Prostate gland (tissue), 2 donors: ENCODE measurements at places on chromosomes 6 and 20.

GRCh38 chr6:148261470-148261869 lies 81.2 kb upstream of the SASH1 start:
- DNase-seq, result no peak

GRCh38 chr6:129510950-129511349 lies 199.0 kb downstream of the ARHGAP18 start:
- DNase-seq, result no peak

GRCh38 chr20:51348876-51349275 lies 193.6 kb downstream of the NFATC2 start:
- DNase-seq, result no peak

GRCh38 chr20:37504404-37505096 lies 16.5 kb upstream of the NNAT start:
- no peak for DNase-seq

DNA sequence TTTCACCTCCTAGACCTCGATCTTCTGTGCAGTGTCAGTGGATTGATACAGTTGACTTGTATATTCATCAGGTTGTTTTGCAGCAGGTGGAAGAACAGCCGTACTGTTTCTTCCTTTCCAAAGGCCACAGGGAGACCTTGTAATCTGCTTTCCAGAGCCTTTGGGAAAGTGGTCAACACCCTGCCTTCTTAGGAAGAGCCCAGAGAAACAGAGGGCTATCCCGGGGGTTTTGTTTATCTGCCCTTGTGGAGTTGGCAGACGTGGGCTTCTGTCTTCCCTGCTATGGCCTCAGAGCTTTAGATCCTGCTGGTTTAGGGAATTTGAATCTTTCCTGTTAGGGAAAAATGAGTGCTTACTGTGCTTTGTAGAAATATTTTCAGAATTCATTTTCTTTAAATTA lies 19.6 kb downstream of the STX16 start:
- no peak for DNase-seq

- no peak for DNase-seq
Measured at GRCh38 chr6:90288404-90288803, 8.2 kb downstream of the BACH2 start.

DNA sequence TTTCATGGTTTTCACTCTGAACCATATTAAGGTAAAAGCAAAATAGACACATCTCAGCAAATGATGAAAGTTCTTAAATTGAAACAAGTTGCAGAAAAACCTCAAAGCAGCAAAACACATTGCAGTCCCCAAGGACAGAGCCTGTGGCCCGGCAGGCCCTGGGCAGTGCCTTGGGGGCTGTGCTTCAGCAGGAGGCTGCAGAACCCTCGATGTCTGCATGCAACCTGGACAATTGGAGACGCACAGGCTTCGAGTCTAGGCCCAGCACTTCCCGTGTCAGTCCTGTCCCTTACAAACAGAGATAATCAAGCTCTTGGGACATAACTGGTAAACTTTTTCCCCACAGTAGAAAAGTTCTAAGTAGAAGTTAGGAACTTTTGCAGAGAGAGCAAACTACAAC lies 9.2 kb downstream of the PYGB start:
- no peak for DNase-seq

- no peak for DNase-seq
Measured at GRCh38 chr6:5553767-5554166, 292.5 kb downstream of the FARS2 start.

- DNase-seq, result no peak
Measured at GRCh38 chr20:57380081-57380750, 11.0 kb upstream of the RBM38 start.

DNA sequence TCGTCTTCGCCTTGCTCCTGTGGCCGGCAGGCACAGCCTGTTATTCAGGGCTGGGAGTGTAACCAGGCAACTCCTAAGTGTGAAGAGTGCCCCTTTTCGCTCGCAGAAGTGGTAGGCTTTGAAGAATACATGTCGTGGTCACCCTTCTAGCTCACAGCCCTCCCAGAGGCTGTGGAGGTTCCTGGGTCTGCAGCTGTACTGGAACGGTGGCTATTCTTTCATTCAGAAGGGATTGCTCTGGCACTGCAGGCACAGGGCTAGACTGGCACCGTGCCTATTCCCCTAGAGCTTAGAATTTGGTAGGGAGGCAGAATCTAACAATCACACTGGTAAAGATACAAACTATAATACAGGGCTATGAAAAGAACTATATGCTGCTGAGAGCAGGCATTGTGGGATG lies 1.1 kb upstream of the SRSF12 start:
- DNase-seq, result no peak

DNA sequence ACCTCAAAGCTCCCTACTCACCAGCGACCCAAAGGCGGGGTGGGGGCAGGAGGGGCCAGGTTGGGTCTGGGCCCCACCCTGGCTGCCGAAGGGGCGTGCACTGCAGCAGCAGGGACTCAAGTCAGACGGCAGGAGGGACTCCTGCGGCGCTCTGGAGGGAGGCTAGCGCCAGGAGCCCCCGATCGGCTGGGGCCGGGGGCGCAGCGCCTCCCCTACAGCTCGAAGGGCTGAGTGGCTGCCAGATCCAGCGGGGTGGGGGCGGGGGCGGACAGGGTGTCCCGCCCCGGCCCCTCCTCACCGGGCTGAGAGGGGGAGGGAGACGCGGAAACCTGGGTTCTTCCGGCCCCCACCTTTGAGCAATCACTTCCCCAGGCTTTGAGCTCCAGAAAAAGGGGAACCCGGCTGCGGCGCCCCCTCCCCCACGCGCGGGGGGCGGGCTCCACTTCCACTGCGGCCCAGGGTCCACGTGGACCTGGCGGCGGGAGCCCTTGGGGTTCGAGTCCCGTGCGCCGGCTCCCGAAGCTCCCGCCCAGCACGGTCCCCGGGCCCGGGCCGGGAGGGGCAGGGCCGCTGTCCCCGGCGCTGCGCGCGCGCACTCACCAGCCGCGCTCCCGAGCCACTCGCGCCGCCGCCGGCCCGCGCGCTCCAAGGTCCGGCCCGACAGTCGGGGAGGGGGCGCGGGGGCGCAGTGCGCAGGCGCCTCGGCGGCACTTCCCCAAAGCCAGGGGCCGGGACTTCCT lies at the start of gene RGS19:
RGS19 (minus strand) TSS at position 246 of the 740 bp plus-strand sequence. CDS start 2,632 bp downstream, outside the sequence.
- DNase-seq, result peak; percentile 75

DNA sequence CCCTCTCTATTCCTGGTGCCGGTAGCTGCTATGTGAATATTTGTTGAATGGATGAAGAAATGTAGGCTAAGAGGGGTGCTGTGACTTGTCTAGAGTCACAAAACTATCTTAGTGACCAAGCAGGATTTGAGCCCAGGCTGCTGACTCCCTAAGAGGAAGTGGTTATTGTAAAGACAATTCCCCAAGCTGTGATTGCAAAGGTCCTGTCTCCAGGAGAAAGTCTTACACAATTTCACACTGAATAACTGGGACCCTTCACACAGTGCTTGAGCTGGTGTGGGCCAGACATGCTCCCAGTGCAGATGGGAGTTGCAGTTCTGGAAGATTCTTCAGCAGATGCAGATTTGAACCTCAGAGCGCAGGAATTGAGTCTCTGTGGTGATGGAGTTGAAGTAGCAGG lies 38.1 kb downstream of the IYD start:
- no peak for DNase-seq

DNA sequence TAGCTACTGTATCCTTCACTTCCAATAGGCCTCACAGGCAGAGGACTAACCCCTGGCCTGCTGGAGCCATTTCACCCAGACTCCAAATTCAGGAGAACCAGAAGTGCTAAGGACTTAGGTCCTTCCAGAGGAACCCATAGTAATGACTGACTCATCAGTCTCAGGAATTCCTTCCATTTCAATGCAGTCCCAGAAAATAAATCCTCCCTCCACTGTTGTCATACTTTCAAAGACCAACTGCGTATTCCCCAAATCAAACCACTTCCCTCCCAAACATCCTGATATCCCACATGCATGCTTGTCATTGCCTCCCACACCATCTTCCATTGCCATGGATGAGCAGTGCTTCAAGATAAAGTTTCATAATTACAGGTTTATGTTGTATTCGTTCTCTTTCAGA lies 31.8 kb upstream of the NT5E start:
- no peak for DNase-seq

- no peak for DNase-seq
Measured at GRCh38 chr20:20076297-20077065, 24.1 kb downstream of the CFAP61 start.

- DNase-seq, result no peak
Measured at GRCh38 chr6:41406728-41407489, 71.5 kb downstream of the NCR2 start.

GRCh38 chr6:157653521-157653920 lies 169.5 kb upstream of the SNX9 start:
- no peak for DNase-seq

- DNase-seq, result no peak
Measured at GRCh38 chr6:22343864-22344263, 47.0 kb upstream of the PRL start.

- no peak for DNase-seq
Measured at GRCh38 chr6:121791396-121792315, 356.2 kb downstream of the GJA1 start.

- no peak for DNase-seq
Measured at GRCh38 chr6:159427771-159428170, 258.6 kb downstream of the FNDC1 start.

DNA sequence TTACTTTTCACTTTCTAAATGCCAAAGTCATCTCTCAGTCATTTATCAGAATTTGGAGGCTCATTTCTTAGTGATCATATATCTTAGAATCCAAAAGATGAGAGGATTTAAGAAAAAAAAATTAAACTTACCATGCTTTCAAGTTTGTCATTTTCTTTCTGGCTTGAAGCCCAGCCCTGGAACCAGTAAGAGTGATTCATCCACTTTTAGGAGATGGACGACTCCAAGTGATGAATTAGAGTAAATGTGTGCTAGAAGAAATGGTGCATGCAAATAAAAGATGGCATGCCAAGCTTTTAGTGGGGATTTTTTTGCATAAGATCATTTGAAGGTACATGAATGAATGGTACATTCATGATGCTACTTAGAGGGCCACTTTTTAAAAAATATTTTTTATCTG lies 20.1 kb downstream of the PLCB1 start:
- no peak for DNase-seq

GRCh38 chr20:62066339-62066982 lies 780 bp upstream of the TAF4 start:
- peak; percentile 43 for DNase-seq

DNA sequence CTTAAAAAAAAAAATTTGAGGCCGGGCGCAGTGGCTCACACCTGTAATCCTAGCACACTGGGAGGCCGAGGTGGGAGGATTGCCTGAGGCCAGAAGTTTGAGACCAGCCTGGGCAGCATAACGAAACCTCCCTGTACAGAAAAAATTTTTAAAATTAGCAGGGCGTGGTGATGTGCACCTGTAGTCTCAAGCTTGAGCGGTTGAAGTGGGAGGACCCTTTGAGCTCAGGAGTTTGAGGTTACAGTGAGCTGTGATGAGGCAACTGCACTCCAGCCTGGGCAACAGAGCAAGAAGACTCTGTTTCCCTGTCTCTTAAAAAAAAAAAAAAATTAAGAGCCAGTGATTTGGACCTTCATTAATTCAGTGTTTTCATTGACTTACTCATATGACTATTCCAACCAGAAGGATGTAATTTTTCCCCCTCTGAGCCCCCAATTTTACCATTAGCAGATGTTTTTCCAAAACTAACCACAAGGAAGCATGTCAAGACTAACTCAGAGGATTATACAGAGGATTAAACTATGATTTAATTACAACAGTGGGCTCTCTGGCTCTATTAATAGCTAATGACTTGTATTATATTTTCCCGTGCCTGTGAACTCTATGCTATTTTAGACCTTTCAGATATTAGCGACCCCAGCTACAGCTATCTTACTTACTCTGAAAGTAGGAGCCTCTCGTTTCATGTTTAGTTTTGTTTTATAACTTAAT lies 75.1 kb downstream of the ARID1B start:
- DNase-seq, result no peak
